ENCODE measurements at places on chromosomes 5 and 9.
A peak's percentile ranks its signal among the peaks of the same experiment; 100 is the strongest.

DNA sequence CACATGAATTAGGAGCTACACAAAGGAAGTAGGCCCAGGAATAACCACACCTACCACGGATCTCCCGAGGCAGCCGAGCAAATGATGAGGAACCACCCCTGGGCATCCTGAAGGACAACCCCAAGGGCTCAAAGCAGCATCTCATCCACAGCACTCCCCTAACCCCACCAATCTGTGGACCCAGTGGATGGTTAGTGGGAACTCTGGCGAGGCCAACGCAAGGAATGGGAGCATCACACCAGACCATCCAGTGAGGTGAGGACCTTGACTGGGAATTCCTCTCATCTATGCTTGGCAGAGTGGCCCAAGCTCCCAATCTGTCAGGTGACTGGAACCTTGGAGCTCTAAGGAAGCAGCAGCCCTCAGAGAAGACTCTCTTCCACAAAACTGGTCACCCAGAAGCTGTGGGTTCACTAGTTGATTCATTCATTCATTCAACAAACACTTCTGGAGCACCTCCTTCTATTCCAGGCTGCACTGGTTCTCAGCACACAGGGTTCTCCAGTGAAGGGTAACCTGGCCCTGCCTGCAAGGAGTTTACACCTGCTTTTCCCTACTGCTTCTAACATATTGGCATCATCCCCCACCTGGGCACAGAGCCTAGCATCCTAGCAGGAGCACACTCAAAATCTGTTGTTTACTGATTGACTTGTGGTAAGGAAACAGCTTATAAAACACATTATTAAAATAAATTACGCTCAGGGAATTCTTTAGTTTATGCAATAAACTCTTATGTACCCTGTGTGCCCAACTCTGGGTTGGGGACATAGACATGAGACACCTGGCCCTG is 4.9 kb downstream of the ACSL6 start:
- no peak for DNase-seq

GRCh38 chr5:142074006-142074405 is 34.6 kb upstream of the NDFIP1 start:
- DNase-seq: no peak

DNA sequence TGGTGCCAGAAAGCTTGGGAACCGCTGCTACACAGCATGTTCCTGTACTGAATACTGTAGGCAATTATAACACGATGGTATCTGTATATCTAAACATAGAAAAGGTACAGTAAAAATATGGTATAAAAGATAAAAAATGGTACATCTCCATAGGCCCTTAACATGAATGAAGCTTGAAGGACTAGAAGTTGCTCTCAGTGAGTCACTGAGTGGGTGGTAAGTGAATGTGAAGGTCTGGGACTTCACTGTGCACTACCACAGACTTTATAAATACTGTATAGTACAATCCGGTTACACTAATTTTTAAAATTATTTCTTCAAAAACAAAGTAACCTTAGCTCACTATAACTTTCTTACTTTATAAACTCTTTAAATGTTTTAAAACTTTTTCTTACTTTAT is 819.9 kb upstream of the GRAMD2B start:
- DNase-seq: no peak

- DNase-seq: no peak
Measured at GRCh38 chr9:126151686-126152134, 174.9 kb upstream of the MVB12B start.

DNA sequence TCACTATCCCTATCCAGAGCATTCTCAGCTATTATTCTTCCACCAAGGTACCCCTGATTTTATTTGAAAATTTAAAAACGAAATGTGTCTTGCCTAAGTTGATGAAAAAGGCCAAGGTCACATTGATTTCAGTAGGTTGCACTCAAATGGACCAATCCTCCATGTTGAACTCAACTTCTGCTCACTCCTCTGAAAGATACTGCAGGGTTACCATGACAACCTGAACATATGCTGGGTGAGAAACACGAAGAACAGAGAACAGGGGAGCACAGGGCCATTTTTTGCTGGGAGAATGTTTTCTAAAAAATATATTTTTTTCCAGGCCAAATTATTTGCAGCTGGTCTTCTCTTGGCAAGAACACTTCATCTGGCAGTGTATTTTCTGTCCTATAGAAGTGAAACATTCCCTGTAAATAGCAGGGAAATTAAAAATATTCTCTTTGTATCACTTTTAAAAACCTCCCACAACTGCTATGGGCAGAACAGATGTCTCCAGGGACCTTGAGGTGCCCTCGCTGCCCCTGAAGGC is 215.9 kb downstream of the NXNL2 start:
- no peak for DNase-seq

GRCh38 chr9:123216251-123216797 is 52.1 kb downstream of the STRBP start:
- no peak for DNase-seq

- no peak for DNase-seq
Measured at GRCh38 chr5:81879936-81880335, 91.9 kb upstream of the ATG10 start.

DNA sequence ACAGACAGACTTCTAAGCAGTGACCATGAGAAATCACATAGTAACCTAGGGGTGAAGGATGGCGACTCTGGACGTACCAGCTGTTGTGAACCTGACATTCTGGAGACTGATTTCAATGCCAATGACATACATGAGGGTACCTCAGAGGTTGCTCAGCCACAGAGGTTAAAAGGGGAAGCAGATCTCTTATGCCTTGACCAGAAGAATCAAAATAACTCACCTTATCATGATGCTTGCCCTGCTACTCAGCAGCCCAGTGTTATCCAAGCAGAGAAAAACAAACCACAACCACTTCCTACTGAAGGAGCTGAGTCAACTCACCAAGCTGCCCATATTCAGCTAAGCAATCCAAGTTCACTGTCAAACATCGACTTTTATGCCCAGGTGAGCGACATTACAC is 38.0 kb upstream of the CCDC152 start:
- DNase-seq: no peak

DNA sequence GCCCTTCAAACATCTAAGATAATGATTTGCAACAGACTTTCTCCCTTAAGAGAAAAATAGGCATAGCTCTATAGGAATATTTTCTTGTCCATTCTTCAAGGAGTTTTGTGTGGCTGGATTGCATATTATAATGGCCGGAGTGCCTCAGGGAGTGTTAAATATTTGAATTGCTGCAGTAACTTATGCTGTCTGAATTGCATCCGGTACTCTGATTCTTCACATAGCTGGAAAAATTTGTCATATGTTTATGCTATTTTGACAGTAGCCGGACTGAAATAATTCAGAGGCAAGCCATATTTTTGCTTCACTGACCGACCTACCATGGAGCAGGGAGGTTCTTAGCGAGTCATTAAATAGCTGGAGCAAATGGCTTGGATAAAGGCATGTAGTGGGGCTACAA is 621.0 kb downstream of the ACTL7B start:
- DNase-seq: no peak

DNA sequence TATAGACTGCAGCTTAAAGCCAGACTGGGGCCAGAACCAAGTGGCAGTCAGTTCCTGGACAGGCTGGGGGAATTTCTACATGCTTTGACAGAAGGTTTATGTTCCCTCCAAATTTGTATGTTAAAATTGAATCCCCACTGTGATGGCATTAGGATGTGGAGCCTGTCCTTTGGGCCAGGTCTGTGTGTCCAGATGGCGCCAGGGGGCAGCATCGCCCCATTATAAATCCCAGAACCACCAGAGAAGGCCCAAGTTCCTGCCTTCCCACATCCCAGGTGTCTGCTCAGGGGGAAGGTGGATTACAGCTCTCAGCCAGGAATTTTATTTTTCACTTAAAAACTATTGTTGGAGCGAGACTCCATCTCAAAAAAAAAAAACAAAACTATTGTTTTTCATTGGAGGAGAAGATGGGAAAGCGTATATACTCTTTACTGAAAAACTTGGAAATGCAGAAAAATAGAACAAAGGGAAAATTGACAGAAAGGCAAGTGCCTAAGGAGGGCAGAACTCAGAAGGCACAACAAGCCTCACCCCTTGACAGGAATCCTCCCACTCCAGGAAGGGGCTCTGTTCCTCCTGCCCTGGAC is 5.0 kb downstream of the IL3 start:
- peak; percentile 34 for DNase-seq

GRCh38 chr5:40497573-40497972 is 182.1 kb upstream of the PTGER4 start:
- no peak for DNase-seq

GRCh38 chr9:130138171-130138653 is 34.0 kb upstream of the NCS1 start:
- DNase-seq: no peak

DNA sequence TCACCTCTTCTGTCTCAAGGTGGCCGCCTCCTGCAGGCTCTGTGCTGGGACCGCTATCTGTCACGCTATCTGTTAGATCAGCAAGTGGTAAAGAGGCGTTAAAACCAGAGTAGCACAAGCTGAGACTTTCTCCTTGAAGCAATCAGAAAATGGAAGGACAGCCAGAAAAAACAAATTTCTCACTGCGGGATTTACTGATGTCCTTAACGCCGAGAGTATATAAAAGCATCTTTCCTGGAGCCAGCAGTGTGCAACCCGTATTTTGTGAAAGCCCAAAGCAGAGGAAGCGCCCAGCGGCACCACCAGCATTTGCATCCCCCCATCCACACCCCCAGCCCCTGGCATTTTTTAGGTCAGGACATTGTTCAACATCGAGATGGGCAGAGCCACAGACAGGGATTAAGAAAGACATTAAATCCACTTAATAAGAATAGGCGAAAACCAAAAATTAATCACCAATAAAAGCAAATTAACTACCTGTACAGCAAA is 48.6 kb downstream of the DUSP1 start:
- DNase-seq: peak; percentile 48

- DNase-seq: no peak
Measured at GRCh38 chr9:19513671-19514275, 105.0 kb downstream of the ACER2 start.

DNA sequence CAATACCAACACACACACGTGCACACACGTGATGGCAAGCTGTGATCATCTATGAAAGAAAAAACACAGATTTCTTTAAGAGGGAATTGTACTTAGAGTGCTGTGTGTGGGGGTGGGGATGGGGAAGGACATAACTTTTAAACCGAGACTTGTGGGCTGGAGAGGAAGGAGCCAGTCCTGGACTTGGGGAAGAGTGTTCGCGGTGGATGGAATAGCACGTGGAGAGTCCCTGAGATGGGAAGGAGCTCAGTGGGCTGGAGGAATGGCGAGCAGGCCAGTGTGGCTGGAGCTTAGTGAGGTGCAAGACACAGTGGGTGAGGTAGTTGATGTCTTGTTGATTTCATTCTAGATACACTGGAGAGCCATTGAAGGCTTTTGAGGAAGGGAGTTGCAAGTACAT is 78.5 kb downstream of the RGS3 start:
- no peak for DNase-seq

- DNase-seq: no peak
Measured at GRCh38 chr5:124747791-124748686, 1.6 kb upstream of the ZNF608 start.

- DNase-seq: no peak
Measured at GRCh38 chr9:18385696-18386490, 88.1 kb upstream of the ADAMTSL1 start.

- DNase-seq: no peak
Measured at GRCh38 chr5:53537711-53538110, 22.7 kb upstream of the NDUFS4 start.

DNA sequence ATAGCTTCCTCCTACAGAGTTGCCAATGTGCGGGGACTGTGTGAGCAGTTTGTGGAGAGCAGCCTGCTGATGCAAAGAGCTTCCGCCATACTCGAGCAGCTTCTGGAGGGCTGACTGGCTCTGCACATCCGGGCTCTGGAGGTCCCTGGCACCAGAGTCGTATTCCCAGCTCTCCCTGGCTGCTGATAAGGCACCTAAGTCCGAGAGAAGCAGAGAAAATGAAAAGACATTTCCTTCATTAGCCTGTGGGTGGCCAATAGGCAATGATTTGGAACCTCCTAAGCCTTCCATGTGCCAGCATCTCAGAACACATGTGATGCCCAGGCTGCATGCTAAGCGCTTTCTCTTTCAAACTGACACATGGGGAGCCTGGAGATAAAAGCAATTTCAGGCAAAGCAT is 94.3 kb downstream of the TSSK1B start:
- DNase-seq: no peak

DNA sequence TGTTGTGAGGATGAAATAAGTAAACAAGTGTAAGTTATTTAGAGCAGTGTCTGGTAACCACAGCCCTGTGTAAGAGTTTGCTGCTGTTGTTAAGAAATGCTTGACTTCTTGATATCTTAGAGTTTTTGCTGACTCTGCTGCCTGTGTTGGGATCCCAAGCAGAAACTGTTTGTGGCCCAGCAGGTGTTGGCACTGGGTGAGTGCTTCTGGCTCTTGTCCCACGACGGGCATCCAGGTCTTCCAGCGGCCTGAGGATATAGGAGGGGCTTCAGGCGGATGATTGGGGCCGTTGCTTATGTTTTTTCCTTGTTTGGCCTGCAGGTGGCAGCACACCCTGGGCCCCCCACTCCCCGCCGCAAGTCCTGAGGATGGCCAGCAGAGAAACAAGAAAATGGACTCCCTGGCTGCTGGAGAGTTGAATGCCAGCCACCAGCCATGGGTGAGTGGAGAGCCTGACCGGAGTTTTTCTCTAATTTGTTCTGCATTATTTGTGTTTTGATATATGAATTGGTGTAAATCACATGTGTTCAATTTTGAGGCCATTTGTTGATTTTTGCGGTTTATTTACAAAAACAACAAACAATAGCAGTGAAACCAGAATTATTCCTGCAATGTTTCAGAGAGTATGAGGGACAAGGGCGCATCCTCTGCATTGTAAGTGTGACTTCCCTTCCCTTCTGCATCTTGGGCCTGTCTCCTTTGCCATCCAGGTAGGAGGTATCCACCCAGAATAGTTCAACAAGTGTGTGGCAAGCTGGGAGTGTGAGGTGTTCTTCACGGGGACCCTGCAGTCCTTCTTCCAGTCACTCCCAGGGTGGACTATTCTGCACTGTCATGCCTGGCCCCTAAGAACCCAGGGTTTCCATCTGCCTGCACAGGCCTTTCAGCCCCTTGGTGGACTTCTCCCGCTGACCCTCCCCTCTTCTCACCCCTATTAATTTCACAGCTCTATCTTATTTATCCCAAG is 50.3 kb downstream of the SLC22A5 start:
- peak; percentile 77 for DNase-seq

- DNase-seq: no peak
Measured at GRCh38 chr5:1464096-1464446, 18.8 kb upstream of the SLC6A3 start.

GRCh38 chr5:16582081-16582480 is 34.7 kb downstream of the RETREG1 start:
- no peak for DNase-seq

DNA sequence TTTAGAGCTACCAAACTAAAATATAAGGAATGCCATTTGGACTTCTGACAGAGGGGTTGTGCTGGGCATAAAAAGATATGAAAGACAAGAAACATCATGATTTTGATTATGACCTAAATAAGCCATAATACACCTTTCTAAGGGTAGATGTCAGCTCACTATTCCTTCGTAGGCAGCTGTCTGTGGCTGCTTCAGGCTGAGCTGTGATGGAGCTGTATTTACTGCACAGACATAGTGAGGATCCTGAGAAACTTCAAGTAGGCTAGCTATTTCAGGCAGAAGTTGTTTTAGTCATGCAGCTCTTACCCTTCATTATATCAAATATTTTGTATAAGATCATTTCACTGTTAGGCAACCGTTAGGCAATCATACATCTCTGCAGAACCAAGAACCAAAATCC is 511.7 kb downstream of the CDH12 start:
- DNase-seq: no peak
